ENCODE measurements at places on chromosomes 12 and 14. TPM values are rescaled to one million over a fixed set of nuclear protein-coding genes. Genes with fewer than 3 reads are reported as not detected.

The DHH gene
- total RNA-seq = 1.2 TPM

DNA sequence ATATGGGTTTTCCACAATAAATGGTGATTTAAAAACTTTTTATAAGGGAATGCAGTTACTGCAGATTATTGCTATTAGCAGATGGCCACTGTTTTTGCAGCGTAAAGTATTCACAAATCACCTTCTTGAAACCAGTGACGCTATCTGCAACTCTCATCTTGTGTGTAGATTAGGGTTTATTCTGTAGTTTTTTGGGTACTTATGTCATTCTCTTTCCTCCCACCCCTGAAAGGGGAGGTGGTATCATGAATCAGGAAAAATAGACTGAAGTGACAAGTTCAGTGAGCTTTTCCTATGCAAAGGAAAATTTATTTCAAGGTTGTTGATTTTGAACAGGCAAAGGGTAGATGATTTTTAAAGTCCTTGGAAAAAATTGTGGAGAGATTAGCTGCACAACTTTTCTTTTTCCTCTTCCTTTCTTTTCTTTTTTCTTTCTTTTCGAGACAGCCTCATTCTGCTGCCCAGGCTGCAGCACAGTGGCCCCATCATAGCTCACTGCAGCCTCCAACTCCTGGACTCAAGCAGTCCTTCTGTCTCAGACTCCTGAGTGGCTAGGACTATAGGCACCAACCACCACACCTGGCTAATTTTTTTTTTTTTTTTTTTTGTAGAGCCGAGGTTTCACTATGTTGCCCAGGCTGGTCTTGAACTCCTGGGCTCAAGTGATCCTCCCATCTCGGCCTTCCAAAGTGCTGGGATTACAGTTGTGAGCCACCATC lies 1.6 kb downstream of the FRS2 start:
- DNase-seq = no peak

The SVOP gene
- total RNA-seq = 79.3 TPM

- DNase-seq = no peak
Observed at GRCh38 chr12:94761559-94761958, 111.2 kb upstream of the TMCC3 start.

The ACOT4 gene
- not detected for total RNA-seq

DNA sequence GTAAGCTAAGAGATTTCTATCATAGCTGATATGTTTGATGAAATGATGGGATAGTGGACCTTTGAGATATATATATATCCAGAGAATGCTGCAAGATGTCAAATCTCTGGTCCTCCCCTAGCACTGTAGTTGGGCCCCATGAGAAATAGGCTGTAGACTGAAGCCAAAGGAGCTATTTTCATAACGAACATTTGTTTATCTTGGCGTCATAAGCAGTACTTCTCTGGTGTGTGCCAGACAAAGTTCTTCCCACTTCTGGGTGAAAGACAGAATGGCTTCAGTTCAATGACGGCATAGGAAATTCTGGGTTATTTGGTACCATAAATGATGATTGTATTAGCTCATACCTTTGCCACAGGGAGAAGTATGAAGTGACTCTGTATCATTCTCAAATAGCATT lies 534.3 kb downstream of the SOX5 start:
- DNase-seq = no peak

DNA sequence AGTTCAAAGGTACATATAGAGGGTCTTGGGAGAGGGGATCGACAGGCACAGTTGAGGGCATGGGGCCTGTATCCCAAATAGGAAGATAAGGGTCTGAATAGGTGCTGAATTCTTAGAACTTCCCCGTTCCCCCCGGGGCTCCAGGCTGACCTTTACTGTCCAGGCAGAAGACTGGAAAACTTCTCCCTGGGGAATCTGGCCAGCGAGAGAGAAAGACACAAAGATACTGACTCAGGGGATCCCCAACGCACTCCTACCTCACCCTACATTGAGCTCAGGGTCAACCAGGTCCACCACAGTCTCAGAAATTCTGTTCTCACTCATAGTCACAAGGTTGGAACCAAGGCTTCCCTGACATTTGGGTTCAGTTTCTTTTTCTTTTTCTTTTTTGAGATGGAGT lies 46.2 kb downstream of the ACACB start:
- no peak for DNase-seq

The BEGAIN gene
- 7.0 TPM for total RNA-seq

The PROX2 gene
- total RNA-seq = not detected

DNA sequence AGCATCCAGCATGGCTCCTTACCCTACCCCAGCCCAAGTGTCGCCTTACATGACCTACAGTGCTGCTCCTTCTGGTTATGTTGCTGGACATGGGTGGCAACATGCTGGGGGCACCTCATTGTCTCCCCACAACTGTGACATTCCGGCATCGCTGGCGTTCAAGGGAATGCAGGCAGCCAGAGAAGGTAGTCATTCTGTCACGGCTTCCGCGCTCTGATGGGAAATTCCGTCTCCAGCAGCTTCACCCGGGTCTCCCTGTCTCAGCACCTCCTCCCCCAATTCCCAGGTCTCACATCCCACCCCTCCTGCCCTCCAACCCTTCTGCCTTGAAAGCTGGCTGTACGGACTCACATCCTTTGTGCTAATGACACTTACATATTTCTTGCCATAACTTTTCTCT lies 14.6 kb downstream of the PAX9 start:
- no peak for DNase-seq

GRCh38 chr12:49990273-49990672 lies 17.5 kb downstream of the AQP6 start:
- no peak for DNase-seq

- DNase-seq = no peak
Observed at GRCh38 chr14:60226298-60226697, 22.7 kb upstream of the PPM1A start.

DNA sequence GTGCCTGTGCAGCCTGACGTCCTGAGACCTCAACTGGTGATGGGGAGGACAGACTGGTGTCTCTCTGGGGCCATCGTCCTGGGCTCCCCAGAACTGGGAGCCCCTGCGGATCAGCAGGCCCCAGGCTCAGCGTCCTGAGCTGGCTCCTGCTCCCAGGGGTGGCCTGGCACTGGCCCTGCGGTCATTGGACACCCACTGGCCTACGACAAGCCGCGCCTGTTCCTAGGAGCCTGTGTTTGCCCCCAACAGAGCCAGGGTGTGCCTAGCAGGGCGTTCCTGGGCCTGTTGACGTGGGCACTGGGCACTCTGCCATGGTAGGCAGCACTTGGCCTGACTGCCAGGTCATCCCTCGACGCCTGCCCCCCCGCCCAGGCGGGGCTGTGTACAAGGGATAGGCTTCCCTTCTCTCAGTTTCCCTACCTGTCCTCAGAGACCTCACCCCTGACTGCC lies 8.4 kb downstream of the ADSS1 start:
- DNase-seq = no peak

DNA sequence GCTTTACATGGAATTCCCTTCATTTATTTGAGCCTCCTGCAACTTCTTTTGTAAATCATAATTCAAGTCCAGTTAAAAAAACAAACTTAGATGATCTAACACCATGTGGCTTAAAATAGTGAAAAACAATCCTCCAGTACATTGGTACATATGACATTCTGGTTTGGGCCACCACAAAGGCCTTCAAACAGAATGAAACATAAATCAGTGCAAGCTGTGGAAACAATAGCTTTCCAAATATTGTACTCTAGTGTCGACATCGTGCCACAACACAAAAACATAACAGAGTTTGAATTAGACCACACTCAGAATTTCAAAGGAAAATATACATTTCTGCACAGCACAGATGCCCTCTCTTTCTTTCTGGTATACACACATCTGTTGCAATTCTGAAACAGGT lies 751.3 kb downstream of the SLC6A15 start:
- no peak for DNase-seq

GRCh38 chr12:120720234-120720986 lies 5.2 kb upstream of the ACADS start:
- DNase-seq = no peak

The DIO2 gene
- 1.5 TPM for total RNA-seq

DNA sequence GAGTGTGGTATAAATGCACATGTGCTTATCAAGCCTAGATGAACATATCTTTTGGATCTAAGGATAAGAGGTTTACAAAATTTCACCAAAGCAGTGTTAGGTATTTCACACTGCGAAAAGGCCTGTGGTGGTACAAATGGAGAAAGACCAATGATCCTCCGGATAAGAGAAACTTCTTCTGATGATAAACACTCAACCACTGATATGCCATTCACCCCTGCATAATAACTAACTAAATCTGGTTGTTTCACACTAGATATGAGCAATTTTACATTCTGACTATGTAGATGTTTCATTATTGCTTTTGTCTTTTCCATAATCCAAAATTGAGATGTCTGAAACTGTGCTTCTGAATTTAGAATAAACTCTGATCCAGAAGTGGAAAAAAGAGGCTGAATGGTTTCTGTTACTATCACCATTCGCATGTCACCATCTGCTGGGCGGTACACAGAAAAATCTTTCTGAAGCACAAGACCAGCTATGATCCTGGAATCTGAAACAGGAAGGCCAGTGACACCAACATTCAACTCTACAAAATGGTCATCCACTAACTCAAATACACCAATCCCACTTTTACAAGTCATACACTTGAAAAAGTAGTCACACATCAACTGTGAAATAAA lies 1.3 kb downstream of the BBS10 start:
- no peak for DNase-seq

DNA sequence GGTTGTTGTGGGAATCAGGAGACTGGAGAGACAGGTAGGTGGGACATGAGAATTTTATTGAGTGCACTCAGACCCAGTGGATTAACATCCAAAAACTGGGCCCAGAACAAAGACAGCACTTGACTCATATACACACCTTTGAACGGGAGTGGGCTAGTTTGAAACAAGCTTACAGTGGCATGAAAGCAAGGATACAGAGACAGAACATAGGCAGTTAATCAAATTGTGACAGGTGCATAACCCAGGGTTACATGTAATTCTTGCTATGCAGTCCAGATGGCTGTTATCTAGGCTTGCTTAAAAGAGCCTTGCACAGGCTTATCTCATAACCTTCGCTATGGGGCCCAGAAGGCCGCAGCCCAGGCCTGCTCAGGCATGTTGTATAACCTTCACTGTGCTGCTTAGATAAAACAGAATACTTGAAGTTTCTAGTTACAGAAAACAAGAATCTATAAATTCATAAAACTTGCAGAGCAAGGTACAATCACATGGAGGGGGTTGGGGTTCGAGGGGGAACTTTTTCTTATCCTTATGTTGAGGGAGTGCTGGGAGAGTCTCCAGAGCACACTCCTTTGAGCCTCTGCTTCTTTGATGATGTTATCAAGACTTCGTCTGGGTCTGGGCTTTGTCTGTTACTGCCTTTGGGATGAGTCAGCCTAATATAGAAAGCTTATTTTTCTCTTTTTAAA lies 81.7 kb downstream of the TNFAIP2 start:
- DNase-seq = no peak

The PTPRO gene
- 32.5 TPM for total RNA-seq

The TBX5 gene
- total RNA-seq = not detected

GRCh38 chr14:31166271-31166561 lies 41.4 kb downstream of the HECTD1 start:
- no peak for DNase-seq

- no peak for DNase-seq
Observed at GRCh38 chr12:94592080-94592479, 58.3 kb downstream of the TMCC3 start.

- DNase-seq = no peak
Observed at GRCh38 chr12:91900971-91901370, 244.7 kb downstream of the BTG1 start.

DNA sequence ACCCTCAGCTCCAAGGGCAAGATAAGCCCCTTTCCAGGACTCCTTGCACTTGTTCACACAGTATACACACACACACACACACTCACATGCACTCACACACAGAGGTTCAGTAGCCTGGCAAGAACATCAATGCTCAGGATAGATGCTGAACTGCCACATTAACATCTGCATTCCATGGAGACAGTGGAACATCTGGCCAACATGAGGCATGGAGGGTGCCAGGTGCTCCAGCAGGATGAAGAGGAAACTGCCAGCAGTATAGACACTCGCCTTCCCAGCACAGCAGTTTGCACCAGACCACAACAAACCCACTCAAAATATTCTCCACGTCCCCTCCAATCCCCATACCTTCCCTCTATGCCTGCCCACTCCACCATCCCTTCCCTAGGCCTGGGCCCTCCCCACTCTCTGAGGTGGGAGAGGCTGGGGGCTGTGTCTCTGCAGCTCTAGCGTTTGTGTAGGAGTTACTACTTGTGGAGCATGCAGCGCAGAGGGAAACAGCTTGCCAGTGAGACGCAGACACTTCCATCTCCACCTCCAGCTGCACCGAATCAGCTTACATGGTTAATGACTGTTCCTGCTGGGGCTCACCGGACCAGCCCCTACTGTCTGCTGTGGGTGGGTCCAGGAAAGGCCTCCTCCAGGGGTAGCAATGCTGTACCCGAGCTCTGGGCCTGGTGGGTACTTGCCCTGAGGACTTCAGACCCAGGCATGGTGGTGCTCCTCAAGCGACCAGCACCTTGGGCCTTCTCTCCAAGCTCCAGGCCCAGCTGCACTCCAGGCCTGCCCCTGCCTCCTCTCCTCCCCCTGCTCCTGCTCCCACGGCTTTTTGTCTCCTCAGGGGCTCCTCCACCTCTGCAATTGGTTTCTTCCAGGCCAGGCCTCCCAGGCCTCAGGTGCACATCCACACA lies 18.6 kb upstream of the PLEKHG3 start:
- DNase-seq = no peak

- DNase-seq = no peak
Observed at GRCh38 chr12:66976526-66976925, 292.6 kb upstream of the CAND1 start.

The KRT8 gene
- 14.0 TPM for total RNA-seq

GRCh38 chr12:3227076-3227975 lies 150.1 kb downstream of the TSPAN9 start:
- DNase-seq = no peak

- DNase-seq = peak; percentile 22
Observed at GRCh38 chr14:54169254-54169924, 212.8 kb upstream of the BMP4 start.

The ETFBKMT gene
- 2.2 TPM for total RNA-seq

- no peak for DNase-seq
Observed at GRCh38 chr14:55519473-55520080, 60.4 kb upstream of the KTN1 start.

- DNase-seq = no peak
Observed at GRCh38 chr12:14828892-14829291, 14.4 kb downstream of the ART4 start.

DNA sequence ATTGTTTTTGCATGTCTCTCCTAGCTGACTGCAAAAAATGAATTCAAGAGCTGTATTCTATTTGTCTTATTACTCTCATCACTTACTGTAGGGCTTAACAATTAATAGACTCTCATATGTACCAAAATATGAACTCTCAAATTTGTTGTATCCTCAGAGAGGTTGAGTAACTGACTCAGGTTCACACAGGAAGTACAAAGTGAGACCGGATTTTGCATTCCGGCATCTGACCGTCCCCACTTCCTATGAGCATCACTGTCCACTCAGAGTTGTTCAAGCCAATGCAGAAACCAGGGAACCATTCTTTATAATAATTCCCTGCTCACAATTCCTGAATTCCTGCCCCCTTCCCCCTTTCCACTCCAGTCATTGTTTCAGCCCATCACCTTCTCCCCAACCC lies 113.3 kb upstream of the AMIGO2 start:
- DNase-seq = no peak
